Naive thymus-derived CD8-positive, alpha-beta T cell (primary cell): ENCODE measurements at places on chromosomes 12 and 14.

DNA sequence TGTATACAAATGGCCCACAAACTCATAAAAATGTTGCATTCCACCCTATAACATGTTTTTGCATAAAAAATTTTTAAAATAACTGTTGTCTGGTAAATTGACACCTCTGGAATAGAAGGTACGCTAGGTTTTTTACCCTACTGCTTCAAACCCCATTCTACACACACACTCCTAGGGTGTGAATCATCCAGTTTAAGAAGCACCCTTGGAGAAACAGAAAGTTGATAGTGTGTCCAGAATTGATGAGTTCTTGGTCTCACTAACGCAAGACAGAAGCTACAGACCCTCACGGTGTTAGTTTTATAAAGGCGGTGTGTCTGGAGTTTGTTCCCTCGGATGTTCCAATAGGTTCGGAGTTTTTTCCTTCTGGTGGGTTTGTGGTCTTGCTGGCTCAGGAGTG lies 158.5 kb downstream of the KLRB1 start:
- no peak for DNase-seq

- peak; percentile 43 for DNase-seq
Observed at GRCh38 chr12:92570056-92570753, 132.6 kb upstream of the PLEKHG7 start.

GRCh38 chr12:47941871-47942613 lies 21.4 kb upstream of the TMEM106C start:
- DNase-seq, result peak; percentile 63

- DNase-seq, result no peak
Observed at GRCh38 chr12:80200414-80200813, 101.1 kb downstream of the OTOGL start.

DNA sequence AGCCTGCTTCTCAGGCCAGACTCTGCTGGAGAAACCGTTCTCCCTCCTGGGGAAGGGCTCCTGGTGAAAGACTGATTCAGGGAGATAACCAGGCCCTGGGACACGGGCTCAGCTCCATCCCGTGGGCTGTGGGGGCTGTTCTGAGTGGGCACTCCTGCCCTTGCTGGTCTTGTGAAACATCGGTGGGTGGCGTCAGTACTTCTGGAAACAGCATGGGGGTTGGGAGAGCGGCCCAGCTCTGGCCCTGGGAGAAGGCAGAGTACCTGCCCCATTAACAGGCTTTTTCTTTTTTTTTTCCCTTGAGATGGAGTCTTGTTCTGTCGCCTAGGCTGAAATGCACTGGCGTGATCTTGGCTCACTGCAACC lies 786 bp downstream of the SLC25A47 start:
- DNase-seq, result no peak

GRCh38 chr12:46628176-46628575 lies 197.6 kb downstream of the SLC38A4 start:
- DNase-seq, result no peak

DNA sequence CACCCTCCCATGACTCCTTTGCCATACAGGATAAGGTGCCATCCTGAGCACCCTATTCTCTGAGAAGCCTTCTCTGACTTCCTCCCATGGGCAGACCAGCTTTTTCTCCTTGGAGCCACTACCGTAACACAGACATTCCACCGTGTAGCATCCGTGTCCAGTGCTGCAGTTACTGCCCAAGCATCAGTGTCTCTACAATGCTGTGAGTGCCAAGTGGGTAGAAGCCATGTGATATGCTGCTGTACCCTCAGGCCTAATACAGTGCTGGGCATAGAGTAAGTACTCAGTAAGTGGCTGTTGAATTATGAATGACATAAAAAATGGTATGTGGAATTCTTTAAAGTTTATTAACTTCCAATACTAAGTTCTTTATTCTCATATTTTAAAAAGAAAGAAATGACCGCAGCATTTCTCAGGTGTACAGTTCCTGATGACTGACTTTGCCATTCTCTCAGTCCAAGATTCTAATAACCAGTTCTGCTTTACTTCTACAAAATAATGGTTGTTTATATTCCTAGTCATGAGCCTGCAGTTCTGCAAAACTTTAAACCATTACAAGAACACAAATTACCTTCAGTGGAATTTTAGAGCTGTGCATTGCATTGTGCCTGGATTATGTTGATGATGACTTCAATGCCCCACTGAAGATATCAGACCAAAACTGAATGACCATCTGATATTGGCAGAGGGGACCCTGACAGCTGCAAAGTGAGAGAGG lies 118.7 kb downstream of the RPAP3 start:
- DNase-seq, result no peak

DNA sequence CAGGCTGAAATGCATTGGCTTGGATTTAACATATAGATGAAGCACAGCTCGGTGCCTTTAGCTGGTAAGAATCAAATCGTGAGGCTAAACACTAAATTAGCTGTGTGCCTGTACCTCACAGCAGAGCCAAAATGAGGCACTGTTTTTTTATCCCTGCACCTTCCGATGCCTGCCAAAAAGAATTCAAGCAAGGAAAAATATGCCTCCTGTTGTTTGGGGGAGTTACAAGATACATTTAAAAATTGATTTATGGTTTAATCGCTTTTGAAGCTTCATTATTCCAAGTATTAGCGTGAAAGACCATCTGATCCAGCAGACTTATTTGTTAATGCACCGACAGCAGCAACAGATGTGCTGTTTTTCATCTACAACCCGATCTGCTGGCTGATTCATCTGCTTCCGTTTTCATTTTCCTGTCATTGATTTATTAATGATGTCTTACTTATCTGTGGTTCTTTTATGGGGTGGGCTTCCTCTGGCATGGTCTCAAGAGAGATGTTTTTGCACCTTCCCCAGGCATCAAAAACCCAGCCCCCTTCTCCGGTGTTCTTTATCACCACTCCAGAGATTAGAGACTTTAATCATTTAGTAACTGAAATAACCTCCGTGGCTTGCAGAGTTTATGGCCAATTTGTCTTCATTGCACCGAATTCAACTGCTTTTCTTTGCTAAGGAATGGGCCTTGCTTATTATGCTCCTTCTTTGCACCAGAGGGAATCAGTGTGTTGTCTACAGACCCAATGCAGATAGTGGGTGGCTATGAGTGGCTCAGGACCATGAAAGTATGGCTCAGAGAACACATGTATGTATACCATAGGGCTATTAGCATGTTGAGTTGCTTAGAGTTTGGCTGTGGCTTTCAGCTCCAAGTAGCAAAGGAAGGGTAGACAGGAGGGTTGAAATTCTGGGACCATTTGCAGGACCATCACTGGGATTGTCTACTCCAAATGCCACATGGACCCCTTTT lies 166.8 kb upstream of the TMEM260 start:
- no peak for DNase-seq
